ENCODE measurements at places on chromosomes 13 and 19.

GRCh38 chr13:33544308-33544707, 258.8 kb upstream of the STARD13 start:
- no peak for DNase-seq

GRCh38 chr19:5934774-5935472, 20.9 kb downstream of the CAPS start:
- DNase-seq, result no peak

GRCh38 chr13:24671386-24672113, 8.7 kb upstream of the ATP12A start:
- no peak for DNase-seq

DNA sequence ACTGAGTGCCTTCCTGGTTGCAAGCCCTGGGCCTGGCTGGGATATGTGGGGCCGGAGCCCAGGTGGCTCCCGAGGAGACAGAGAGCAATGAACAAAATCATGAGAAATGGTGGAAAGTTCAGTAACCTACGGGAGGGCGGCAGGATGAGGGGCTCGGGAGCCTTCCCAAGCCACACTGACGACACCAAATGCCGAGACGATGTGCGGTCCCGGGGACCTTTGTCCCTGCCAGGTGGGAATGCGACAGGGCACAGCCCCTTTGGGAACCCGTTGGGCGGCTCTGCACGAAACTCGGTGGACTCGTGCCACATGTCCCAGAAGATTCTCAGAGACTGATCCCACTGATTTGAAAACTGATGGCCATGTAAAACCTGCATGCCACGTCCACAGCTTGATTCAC, 11.7 kb upstream of the ZNF14 start:
- no peak for DNase-seq

DNA sequence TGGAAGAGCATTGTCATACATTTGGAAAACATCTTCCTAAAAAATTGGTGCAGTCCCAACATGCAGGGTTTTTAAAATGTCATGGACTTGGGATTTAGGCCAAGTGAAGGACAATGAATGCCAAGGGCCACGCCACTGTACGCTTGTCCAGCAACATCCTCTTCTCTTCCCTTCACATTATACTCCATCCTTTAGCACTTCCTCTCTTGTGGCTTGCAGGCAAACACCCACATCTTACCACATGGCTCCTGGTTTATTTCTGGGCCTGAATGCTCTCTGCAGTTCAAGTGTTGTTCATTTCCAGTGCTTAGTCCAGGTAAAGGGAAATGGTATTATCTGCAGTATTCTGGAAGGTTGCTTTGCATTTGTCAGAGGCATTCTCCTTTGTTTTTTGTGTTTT, 45.0 kb downstream of the CBY2 start:
- DNase-seq, result no peak

DNA sequence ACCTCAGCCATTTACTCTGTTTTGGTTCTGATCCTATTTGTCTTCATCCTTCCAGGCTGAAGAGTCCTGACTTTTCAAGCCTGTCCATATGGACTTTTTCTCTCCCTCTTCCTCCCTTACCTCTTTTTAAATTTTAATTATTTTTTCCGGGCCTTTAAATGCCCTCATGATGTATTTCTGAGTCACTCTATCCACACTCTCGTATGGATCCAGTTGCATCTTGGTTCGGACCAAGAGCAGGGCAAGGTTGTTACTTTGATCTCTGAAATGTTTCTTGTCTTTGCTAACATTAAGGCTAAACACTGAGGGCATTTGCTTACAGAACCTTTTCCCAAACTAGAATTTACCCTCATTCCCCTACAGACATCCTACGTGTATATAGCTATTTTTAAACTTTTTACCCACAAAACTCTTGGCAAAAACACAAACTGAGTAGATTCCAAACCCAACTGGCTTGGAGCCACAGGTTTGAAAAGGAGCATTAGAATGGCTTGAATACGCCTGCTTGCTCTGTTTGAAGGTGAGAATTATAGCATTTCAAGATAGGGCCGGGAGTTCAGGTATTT, 47.4 kb upstream of the SERPINE3 start:
- no peak for DNase-seq

- DNase-seq, result no peak
Measured at GRCh38 chr13:85334187-85334586, 465.0 kb downstream of the SLITRK6 start.

- no peak for DNase-seq
Measured at GRCh38 chr13:20394506-20394905, 131.2 kb downstream of the CRYL1 start.

- DNase-seq, result no peak
Measured at GRCh38 chr19:8403098-8403819, 9.8 kb upstream of the MARCHF2 start.

Data from stimulated activated CD4-positive, alpha-beta T cell treated with anti-CD3 and anti-CD28 coated beads, Interleukin-4, amount 100 ng/mL, for 48 hours (primary cell).